Colonic mucosa (tissue), 4 donors: ENCODE measurements at places on chromosomes 12 and 14.

- no peak overlapping the region for H3K27ac ChIP-seq
- no peaks in the 10 kb centered on the region for H3K36me3 ChIP-seq
- H3K4me3 ChIP-seq: no peak overlapping the region
- no peaks in the 10 kb centered on the region for H3K27me3 ChIP-seq
- no peak for DNase-seq
- H3K4me1 ChIP-seq: no peaks in the 10 kb centered on the region
Observed at GRCh38 chr14:37826869-37827268, 231.4 kb downstream of the TTC6 start.

GRCh38 chr12:57590479-57590863, 521 bp upstream of the PIP4K2C start:
- no peaks in the 10 kb centered on the region for H3K4me1 ChIP-seq
- no peaks in the 10 kb centered on the region for H3K27me3 ChIP-seq
- H3K4me3 ChIP-seq: peak overlapping the region; percentile 100
- H3K36me3 ChIP-seq: no peaks in the 10 kb centered on the region

DNA sequence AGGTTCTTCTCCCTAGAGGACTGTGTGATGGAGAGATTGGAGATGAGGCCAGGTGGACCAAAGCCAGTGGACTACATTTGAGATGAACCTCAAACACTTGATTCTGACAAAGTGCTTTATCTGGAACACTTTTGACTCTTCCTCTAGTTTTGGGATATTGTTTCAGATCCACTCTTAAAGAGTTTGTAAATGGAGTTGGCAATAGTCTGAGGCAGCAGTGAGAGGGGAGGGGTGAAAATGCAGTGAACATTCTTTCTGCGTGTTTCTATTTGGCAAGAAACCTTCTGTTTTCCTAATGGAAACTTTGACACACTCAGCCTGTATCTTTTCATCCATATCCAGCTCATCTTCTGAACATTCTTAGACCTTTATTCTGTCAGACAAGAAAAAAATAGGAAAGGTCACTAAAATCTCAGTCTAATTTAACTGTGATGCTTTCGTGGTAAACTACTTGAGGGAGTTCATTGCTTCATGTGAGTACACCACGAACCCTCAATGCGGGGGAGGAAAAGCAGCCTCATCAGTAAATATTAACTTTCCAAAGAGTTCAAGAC, 57.4 kb upstream of the KCNJ8 start:
- no peaks in the 10 kb centered on the region for H3K4me1 ChIP-seq
- no peaks in the 10 kb centered on the region for H3K27me3 ChIP-seq
- no peak overlapping the region for H3K4me3 ChIP-seq
- H3K36me3 ChIP-seq: no peaks in the 10 kb centered on the region
- H3K27ac ChIP-seq: no peak overlapping the region

GRCh38 chr12:90899456-90900182, 55.4 kb downstream of the CCER1 start:
- no peaks in the 10 kb centered on the region for H3K27me3 ChIP-seq
- H3K36me3 ChIP-seq: no peaks in the 10 kb centered on the region
- DNase-seq: no peak
- no peaks in the 10 kb centered on the region for H3K4me1 ChIP-seq

GRCh38 chr12:15146585-15146984, 74.6 kb downstream of the RERG start:
- H3K27me3 ChIP-seq: no peaks in the 10 kb centered on the region
- DNase-seq: no peak
- H3K4me1 ChIP-seq: no peaks in the 10 kb centered on the region
- H3K27ac ChIP-seq: no peak overlapping the region
- no peaks in the 10 kb centered on the region for H3K36me3 ChIP-seq
- H3K4me3 ChIP-seq: no peak overlapping the region

DNA sequence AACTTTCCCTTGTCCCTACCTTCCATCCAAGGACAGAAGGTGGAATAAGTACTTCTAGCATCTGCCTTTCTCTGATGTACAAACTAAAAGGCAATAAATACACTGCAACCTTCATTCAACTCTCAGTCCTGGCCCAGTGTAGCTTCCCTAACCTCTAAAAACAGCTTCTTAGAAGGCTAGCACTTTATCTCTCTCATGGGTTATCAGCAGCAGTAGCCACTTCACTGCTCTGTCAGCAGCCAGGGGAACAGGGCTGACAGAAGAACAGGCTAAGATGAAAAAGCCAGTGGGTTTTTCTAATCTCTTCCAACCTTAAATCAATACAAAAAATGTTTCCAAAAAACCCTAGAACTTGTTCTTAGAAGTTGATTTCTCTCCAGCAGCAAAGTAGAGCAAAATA, 13.2 kb downstream of the BAZ2A start:
- no peaks in the 10 kb centered on the region for H3K4me1 ChIP-seq
- no peak overlapping the region for H3K4me3 ChIP-seq
- no peak overlapping the region for H3K27ac ChIP-seq
- peaks cover 39% of the 10 kb centered on the region for H3K36me3 ChIP-seq

GRCh38 chr12:31274520-31275300, 51.2 kb downstream of the SINHCAF start:
- no peak for DNase-seq
- H3K27ac ChIP-seq: no peak overlapping the region
- no peaks in the 10 kb centered on the region for H3K27me3 ChIP-seq

- H3K27ac ChIP-seq: no peak overlapping the region
- no peaks in the 10 kb centered on the region for H3K27me3 ChIP-seq
- H3K36me3 ChIP-seq: no peaks in the 10 kb centered on the region
Observed at GRCh38 chr12:15522574-15523187, 200.4 kb downstream of the PTPRO start.

GRCh38 chr14:20607617-20608016, 16.4 kb upstream of the RNASE12 start:
- DNase-seq: no peak
- H3K36me3 ChIP-seq: no peaks in the 10 kb centered on the region
- no peaks in the 10 kb centered on the region for H3K4me1 ChIP-seq
- H3K27ac ChIP-seq: no peak overlapping the region
- H3K27me3 ChIP-seq: no peaks in the 10 kb centered on the region
- no peak overlapping the region for H3K4me3 ChIP-seq

DNA sequence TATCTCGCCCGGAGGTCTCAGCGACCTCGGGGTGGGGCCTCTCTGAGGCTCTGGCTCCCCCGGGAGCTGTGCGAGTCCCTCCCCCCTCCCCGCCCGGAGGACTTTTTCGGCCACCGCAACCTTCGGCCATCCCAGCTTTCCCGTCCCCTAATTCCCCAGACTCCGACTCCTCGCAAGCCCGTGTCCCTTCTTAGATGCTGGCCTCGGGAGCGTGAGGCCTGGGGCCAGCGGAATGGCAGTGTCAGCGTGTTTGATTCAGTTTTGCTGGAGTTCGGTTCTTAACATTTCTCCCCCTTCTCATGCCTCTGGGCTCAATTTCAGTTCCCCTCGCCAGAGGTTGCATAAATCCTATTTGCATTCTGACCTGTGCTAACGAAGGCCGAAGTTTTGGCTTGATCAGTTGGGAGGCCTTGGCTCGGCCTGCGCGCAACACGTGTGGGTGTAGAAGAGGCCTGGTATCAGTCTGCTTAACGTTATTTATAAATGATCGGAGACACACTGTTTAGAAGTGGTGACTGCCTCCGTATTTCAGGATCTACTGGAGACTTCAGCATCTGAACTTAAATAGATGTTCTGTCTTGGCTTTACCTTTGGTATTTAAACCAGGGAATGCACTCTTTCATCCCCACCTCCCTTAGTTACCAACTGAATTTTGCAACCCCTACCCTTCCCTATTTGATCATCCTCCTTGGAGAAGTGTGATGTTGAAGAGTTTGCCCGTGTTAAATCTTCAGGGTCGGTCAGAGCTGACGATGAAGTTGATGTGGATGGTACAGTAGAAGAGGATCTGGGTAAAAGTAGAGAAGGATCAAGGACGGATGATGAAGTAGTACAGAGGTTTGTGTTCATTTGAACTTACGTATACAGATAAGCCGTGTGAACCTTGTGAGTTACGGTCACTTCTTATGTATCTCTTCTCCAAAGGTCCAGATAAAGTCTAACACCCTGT, 851 bp downstream of the HSP90B1 start:
- H3K27ac ChIP-seq: peak overlapping the region; percentile 88
- peak overlapping the region; percentile 66 for H3K4me3 ChIP-seq
- peaks cover 17% of the 10 kb centered on the region for H3K4me1 ChIP-seq
- H3K27me3 ChIP-seq: no peaks in the 10 kb centered on the region
- H3K36me3 ChIP-seq: peaks cover 7% of the 10 kb centered on the region

- no peak for DNase-seq
- H3K4me3 ChIP-seq: no peak overlapping the region
- H3K4me1 ChIP-seq: no peaks in the 10 kb centered on the region
- no peak overlapping the region for H3K27ac ChIP-seq
- no peaks in the 10 kb centered on the region for H3K36me3 ChIP-seq
Observed at GRCh38 chr12:61993734-61994345, 266.4 kb upstream of the USP15 start.

GRCh38 chr12:90037740-90038139, 329.1 kb upstream of the ATP2B1 start:
- H3K36me3 ChIP-seq: no peaks in the 10 kb centered on the region
- no peak for DNase-seq
- no peaks in the 10 kb centered on the region for H3K27me3 ChIP-seq
- no peaks in the 10 kb centered on the region for H3K4me1 ChIP-seq
- no peak overlapping the region for H3K27ac ChIP-seq

DNA sequence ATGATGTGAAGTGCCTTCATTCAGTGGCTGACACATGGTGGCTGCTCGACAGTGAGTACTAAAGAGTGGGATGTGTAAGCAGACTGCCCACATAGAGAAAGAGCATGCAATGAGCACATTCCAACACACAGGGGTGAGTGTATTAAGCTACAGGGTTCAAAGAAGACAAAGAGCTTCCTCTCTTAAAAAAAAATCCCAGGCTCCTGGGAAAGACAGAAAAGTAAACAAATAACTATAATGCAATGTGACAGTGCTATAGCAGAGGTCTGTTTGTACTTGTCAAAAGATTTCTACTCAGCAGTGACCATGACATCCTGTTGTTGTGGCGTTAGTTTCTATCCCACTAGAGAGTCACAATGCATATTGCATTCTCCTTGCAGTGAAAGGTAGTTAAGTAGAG, 12.4 kb upstream of the PCNX1 start:
- no peaks in the 10 kb centered on the region for H3K4me1 ChIP-seq
- H3K36me3 ChIP-seq: no peaks in the 10 kb centered on the region
- H3K4me3 ChIP-seq: no peak overlapping the region

DNA sequence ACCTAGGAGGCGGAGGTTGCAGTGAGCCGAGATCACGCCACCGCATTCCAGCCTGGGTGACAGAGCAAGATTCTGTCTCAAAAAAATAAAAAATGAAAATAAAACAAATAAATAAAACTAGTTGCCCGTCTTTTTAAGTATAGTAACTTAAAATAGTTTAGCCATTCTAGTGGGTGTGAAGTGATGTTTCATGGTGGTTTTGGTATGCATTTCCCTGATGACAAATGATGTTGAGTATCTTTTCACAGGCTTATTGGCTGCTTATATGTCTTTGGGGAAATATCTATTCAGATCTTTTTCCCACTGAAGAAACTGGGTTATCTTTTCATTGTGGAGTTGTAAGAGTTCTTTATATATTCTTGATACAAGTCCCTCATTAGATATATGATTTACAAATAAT, 102.4 kb upstream of the METAP2 start:
- H3K4me1 ChIP-seq: no peaks in the 10 kb centered on the region
- DNase-seq: no peak
- H3K27ac ChIP-seq: no peak overlapping the region
- no peak overlapping the region for H3K4me3 ChIP-seq

DNA sequence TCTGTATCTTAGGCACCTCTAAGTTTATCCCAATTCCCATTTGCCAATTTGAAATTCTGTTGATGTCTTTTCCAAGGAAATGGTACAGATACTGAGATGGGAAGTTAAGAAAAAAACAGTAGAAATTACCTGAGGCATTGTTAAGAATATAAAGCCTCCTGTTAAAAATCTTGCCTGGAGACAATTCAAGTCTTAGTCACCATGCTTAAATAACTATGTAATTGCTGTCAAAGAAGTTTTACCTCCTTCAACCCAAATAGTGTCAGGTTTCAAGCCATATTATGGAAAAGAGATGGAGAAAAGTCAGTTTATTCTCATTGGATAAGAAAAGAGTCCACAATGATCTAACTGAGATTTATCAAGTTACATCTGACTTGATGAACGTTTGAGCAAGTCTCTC, 974.7 kb downstream of the GALC start:
- H3K4me1 ChIP-seq: no peaks in the 10 kb centered on the region
- H3K36me3 ChIP-seq: no peaks in the 10 kb centered on the region
- DNase-seq: no peak

DNA sequence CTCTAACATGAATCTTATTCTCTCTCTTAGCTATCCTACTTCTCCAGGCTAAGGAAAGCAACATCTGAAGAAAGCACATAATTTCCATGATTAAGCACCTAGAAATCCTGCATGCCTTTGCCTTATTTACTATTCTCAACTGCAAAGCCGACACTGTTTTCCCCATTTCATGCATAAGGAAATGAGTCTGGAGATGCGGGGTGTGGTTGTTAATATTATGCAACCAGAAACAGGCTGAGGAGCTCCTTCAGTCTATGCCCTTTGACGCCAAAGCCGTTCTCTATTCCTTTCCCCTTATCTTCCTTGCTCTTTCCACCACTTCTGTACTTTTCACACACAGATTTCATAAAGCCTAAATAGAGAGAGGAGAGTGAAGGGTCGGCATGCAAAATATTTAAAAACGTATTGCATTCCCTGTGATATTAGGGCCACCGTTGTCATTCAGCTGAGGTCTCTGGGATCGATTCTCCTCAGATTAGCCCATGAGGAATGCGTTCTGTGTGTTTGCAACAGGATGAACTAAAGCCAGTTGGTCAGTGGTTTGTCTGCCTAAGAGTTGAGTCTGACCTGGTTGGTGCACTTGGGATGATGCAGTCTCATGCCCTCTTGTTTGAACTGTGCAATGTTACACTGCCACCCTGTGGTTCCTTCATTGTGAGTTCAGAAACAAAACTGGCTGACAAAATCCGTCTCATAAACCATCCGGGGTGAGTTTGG, 53.1 kb upstream of the PLEKHG7 start:
- H3K27me3 ChIP-seq: no peaks in the 10 kb centered on the region
- H3K4me3 ChIP-seq: no peak overlapping the region
- peak; percentile 67 for DNase-seq

DNA sequence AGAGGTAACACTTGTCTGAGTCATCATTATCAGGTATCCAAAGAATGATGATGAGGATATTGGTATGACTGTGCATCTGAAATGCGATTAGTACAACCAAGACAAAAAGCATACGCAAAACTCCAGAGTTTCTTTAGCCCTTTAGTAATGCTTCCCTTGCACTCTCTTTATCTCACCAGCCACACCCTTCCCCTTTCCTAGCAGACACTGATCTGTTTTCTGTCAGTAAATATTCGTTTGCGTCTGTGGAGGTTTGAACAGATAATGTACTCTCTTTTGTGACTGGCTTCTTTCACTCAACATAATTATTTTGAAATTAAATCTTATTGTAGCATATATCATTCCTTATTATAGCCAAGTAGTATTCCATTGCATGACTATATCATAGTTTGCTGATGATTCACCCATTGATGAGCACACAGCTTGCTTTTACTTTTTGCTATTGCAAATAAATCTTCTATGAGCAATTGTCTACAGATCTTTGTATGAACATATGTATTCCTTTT, 775.7 kb downstream of the SLC6A15 start:
- H3K4me3 ChIP-seq: no peak overlapping the region
- DNase-seq: no peak
- H3K27me3 ChIP-seq: no peaks in the 10 kb centered on the region
- H3K4me1 ChIP-seq: no peaks in the 10 kb centered on the region
- H3K36me3 ChIP-seq: no peaks in the 10 kb centered on the region

GRCh38 chr14:103225476-103225875, 102.2 kb downstream of the TNFAIP2 start:
- no peak overlapping the region for H3K4me3 ChIP-seq
- no peak for DNase-seq
- H3K4me1 ChIP-seq: no peaks in the 10 kb centered on the region
- no peak overlapping the region for H3K27ac ChIP-seq

GRCh38 chr14:62143245-62143644, 381.0 kb downstream of the SNAPC1 start:
- H3K4me1 ChIP-seq: no peaks in the 10 kb centered on the region
- no peaks in the 10 kb centered on the region for H3K27me3 ChIP-seq
- H3K36me3 ChIP-seq: no peaks in the 10 kb centered on the region
